ENCODE measurements at places on chromosomes 3 and 15. TPM values are rescaled to one million over a fixed set of nuclear protein-coding genes. Genes with fewer than 3 reads are reported as not detected.

OR5K2 gene
- total RNA-seq: not detected

CCR3 gene
- total RNA-seq: 0.13 TPM

HIGD2B gene
- total RNA-seq: not detected

TIMP4 gene
- total RNA-seq: 12.2 TPM

RYR3 gene
- not detected for total RNA-seq

GOLGA6L4 gene
- 1.4 TPM for total RNA-seq

CYP11A1 gene
- 4.6 TPM for total RNA-seq

GABRR3 gene
- not detected for total RNA-seq

IGSF11 gene
- total RNA-seq: not detected
